ENCODE measurements at places on chromosomes 11 and 22. TPM values are rescaled to one million over a fixed set of nuclear protein-coding genes. Genes with fewer than 3 reads are reported as not detected.

Gene APOL4
- total RNA-seq, result 2.3 TPM

Gene DRD2
- total RNA-seq, result 0.41 TPM

Gene TIGD3
- 0.16 TPM for total RNA-seq

Gene C1QTNF4
- total RNA-seq, result 0.71 TPM

Gene RNF169
- total RNA-seq, result 17.1 TPM

Gene PYGM
- 1,224 TPM for total RNA-seq

Gene IRF7
- total RNA-seq, result 33.5 TPM

Gene ST14
- total RNA-seq, result 1.1 TPM
